ENCODE measurements at places on chromosomes 13 and 19.
A peak's percentile ranks its signal among the peaks of the same experiment; 100 is the strongest.

- DNase-seq: peak; percentile 45
Measured at GRCh38 chr19:291006-291521, at the start of gene PLPP2. Gene PLPP2 (minus strand): TSS chr19:291403. CDS start chr19:291336, 67 bp downstream.

GRCh38 chr13:98652276-98652675, 75.4 kb upstream of the STK24 start:
- no peak for DNase-seq

DNA sequence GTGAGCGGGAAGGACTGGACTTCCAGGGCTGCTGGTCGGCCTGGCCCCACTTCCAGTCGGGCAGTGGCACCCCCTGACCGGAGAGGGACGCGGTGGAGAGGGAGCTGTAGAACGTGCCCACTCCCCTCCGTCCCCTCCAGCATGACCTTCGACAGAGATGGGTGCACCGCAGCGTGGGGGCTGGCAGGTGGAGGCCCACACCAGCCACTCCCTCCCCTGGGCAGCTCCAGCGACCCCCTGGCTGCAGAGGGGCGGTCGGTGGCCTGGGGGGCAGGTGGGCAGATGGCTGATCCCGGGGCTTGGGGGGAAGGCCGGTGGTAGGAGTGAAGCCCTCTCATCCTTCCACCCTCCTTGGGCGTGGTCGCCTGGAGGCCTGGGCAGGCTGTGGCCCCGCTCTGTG, 2.4 kb downstream of the HCN2 start:
- no peak for DNase-seq

DNA sequence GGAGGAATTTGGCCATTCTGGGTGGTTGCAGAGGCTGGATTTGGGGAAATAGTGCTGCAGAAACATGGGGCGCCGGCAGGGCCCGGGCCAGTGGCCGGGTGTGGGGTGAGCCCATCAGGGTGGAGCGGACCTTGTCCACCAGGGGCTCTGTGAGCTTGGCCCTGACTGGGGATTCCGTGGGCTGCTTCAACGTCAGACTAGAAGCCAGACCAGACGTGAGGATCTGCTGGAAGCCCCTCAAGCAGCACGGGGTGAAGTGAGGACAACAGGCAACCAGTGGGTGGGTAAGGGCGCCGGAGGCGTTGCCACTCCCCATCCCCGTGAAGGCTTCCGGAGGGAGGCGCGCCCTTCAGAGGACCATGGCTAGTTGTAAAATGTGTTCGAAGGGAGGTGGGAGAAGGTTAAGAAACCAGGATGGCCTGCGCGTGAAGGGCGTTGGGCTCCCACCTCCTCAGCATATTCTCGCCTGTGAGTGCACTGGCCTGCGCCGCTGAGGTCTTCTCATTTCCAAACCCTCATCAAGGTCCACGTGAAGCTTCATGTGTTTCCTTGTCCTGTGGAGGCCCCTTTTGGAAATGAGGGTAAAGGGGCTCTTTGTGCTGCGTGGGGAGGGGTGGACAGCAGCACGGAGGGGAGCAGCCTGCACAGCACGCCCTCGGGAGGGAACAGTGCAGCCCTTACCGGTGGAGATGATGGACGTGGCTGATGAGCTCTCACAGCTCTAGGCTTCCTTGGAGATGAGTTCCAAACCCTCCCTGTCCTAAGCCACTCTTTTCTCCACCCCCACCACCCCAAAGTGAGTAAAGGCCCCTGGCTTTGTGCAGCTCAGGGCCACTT, 8.3 kb downstream of the TEX29 start:
- no peak for DNase-seq

All from GM23338 (cell line).